OCI-LY7 (cell line): ENCODE measurements at places on chromosomes 12 and 14.

GRCh38 chr14:79721399-79722084 lies 489.8 kb downstream of the DIO2 start:
- no peak for DNase-seq

DNA sequence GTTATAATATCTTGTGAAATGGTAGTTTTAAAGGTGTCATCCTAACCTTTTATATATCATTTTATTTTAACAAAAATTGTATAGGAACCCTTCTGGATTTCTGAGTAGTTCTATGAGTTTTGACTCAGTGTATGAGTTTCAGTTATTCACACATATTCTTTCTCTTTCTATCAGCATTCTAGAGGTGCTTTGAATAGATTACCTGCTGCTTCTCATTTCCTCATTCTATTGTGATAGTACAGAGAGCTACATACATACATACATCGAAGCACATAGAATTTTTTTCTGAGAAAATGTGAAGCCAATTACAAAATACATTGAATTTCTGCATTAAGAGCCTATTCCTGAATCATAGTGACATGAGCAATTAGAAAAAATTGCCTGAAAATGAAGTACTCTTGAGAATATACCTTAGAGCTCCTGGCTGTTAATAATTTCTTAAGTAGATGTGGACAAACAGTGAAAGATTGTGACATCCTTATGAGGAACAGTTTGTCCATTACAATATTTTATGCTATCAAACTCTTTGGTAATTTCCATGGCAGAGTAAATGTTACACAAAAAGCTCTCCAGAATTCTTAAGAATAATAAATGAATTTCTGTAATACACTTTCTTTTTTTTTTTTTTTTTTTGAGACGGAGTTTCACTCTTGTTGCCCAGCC lies 556.6 kb downstream of the TRHDE start:
- DNase-seq = no peak

- peak; percentile 31 for DNase-seq
Measured at GRCh38 chr12:13000925-13001774, 1.1 kb upstream of the HEBP1 start.

GRCh38 chr12:69623970-69624369 lies 13.3 kb upstream of the LRRC10 start:
- no peak for DNase-seq

DNA sequence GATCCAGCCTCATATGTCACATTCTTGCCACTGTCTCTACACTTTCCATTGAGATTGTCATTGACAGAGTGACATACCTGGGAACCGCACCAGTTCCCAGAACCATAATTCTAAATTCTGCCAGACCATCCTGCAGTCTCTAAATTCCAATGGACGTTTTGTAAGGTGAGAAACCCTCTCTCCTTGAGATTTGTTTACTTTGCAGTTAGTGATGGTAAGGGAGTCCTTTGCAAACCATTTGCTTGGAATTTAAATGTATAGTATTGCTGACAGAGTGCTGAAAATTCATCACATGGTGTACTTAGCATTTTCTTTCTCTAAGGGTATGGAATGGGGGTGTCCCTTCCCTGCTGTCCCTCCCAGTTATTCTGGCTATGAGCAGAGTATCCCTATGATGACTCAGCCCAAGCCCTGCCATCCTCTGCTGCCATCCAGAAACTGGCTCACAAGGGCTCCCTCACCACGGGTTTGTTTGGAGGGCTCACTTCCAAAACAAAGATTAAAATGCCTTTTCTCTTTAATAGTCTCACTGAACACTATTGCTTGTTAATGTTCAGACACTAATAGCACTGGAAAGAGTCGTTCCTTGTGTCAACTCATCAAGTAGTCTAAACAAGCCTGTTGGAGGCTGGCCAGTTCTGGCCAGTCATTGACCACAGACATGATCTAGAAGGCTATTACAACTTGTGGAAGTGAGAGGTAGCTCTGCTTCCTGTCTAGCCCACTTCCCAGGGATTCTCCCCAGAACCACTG lies 129.0 kb upstream of the HMGA2 start:
- no peak for DNase-seq

DNA sequence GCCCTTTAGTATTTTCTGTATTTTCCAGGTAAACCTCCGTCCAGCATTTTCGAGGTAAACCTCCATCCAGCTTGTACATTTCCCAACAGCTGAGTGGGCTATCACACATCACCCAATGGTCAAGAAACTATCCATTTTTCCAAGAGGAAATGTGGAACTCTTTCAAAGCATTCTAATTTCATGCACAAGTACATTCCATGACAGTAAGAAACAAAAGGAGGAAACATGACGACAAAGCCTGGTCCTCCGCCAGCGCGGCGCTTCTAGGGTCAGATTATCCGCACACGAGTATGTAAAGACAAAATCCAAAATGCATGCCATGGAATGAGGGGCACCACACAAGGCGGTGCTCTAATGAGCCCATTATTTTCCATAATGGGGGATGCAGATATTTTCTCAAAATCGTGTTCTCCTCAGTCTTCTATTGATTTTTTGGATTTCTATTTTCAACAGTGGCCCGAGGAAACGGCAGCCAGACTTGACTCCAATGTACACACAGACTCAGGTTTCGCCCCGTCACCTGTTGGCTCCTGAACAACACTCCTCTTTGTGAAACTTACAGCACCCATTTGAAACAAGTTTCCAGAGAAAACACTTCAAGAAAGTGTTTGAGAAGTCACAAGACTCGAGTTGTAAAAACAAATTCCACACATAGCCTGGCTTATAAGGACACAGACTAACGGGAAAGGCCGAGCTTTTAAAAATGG lies 107.4 kb downstream of the PRICKLE1 start:
- no peak for DNase-seq

GRCh38 chr12:26748741-26749431 lies 84.1 kb downstream of the ITPR2 start:
- DNase-seq = no peak

- no peak for DNase-seq
Measured at GRCh38 chr14:75125617-75126016, 1.2 kb downstream of the NEK9 start.

GRCh38 chr14:60095781-60096450 lies 4.2 kb downstream of the PCNX4 start:
- DNase-seq = peak; percentile 15

DNA sequence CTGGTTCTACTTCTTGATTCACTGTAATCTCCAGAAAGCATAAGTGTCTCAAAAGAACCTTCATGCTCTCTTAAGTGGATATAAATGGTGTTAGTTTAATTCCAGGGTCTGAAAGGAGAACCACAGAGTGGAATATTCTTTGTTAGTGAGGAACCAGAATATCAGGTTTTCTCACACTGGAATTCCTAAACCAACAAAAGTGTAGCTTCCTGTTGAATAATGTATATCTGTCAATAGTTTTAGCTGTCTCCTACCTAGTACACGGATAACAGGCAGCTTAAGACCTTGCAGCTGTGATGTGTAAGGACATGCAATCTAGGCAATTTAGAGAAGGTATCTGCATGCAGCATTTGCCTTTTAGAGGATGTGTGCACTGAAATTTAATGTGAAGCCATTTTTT lies 24.0 kb downstream of the LRIG3 start:
- DNase-seq = no peak

- no peak for DNase-seq
Measured at GRCh38 chr14:88541324-88541723, 13.5 kb downstream of the PTPN21 start.

DNA sequence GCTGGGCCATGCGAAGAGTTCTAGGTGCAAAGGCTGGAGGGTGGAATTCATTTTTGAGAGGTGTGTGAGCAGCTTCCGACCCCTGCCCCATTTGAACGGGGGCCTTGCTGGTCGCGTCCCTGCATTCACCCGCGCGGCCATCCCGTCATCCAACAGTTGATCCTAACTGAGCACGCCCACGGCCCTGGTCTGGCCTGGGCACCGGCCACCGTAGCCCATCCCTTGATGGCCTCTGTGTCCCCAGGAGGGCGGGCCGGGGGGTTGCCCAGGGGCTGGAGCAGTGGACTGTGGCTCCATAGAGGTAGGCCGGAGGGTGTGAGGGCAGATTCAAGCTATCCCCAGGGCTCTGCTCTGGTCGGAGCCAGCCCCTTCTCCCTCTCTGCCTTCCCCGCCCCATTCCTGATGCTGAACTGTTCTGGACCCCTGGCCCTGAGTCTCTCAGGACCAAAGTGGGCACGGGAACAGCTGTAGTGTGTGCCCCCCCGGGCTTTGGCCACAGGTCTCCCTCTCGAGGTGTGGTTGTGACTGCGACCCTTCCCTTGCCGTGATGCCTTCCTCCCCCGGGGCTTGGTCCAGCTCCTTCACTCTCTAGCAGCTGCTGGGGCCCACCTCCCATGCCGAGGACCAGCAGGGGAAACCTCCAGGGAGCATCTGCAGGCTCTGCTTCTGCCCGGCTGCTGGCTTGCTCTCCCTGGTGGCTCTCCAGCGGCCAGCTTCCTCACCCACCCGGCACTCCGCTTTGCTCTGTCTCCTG lies 9.1 kb downstream of the MEG3 start:
- no peak for DNase-seq

- DNase-seq = no peak
Measured at GRCh38 chr14:69684461-69685217, 73.2 kb downstream of the SUSD6 start.

DNA sequence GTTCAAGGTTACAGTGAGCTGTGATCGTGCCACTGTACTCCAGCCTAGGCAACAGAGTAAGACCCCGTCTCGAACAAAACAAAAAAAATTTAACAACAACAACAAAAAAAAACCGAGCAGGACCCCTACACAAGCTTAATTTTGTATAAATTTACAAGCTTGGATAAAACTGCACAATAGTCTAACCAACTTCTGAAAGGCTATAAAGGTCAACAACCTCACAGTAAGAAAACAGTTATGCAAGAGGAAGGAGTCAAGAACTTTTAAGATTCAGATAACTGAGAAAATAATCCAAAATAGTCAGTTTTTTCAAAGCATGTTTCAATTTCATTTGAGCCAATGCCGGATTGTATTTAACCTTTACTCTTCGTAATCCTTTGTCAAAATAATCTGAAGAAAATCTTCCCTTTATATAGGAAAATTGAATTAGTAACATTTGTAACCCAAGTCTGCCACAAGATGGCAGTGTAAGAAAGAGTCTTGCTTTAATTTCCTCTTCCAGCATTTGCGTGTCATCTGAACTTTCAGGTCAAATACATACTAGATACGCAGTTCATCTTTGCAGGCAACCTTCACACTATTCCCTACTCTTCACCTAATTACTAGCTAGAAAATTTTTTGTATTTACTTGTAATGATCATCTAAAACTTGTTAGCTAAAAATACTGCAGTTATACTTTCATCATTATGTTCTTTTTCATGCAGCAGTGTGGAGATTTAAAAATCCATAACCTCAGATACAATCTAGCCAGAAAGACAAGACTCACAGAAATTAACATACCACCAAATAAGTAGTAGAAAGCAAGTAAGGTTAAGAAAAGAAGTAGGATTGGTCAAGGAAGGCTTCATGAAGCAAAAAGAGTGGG lies 5.8 kb downstream of the CCNB1IP1 start:
- peak; percentile 79 for DNase-seq

- no peak for DNase-seq
Measured at GRCh38 chr14:71610797-71611196, 321.4 kb upstream of the RGS6 start.

DNA sequence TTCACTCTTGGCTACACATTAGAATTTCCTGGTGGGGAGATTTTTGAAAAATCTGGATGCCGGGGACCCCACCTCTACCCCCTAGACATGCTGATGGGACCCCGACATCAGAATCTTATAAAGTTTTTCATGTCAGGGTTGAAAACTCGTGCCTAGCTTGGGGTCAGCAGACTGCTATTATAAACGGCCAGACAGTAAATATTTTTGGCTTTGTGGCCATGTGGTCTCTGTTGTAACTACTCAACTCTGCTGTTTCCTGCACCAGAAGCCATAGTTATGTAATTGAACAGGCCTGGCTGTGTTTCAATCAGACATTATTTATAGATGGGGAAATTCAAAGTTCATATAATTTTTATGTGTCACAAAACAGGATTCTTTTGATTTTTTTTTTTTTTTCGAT lies 41.6 kb downstream of the ACACB start:
- DNase-seq = peak; percentile 16

GRCh38 chr12:106585521-106586277 lies 2.9 kb downstream of the RFX4 start:
- no peak for DNase-seq

- no peak for DNase-seq
Measured at GRCh38 chr12:46664761-46665287, 161.0 kb downstream of the SLC38A4 start.

GRCh38 chr14:101626331-101626730 lies 65.0 kb downstream of the DIO3 start:
- no peak for DNase-seq

DNA sequence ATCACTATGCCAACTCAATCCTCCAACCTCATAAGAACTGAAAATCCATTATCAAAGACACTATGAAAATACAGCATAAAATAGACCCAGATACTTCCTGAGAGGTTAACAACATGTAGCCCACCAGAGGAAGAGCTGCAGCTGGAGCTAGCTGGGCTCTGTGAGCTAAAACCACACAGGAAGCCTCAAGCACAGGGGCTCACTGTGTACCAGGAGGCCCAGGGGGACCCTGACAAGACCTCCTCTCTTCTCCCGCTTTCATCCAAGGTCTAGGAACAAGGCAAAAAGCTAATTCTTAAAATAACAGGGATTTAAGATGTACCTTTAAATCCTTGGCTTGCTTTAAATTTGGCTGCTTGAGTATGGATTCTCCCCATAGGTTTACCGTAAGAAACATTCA lies 53.6 kb downstream of the EIF2S3B start:
- peak; percentile 89 for DNase-seq
